SHP77 treated with DMSO at 0.1 percent for 48 hours (cell line): ENCODE measurements at places on chromosomes 6 and 20.

- DNase-seq, result no peak
Measured at GRCh38 chr20:59802018-59802417, 131.4 kb downstream of the SYCP2 start.

DNA sequence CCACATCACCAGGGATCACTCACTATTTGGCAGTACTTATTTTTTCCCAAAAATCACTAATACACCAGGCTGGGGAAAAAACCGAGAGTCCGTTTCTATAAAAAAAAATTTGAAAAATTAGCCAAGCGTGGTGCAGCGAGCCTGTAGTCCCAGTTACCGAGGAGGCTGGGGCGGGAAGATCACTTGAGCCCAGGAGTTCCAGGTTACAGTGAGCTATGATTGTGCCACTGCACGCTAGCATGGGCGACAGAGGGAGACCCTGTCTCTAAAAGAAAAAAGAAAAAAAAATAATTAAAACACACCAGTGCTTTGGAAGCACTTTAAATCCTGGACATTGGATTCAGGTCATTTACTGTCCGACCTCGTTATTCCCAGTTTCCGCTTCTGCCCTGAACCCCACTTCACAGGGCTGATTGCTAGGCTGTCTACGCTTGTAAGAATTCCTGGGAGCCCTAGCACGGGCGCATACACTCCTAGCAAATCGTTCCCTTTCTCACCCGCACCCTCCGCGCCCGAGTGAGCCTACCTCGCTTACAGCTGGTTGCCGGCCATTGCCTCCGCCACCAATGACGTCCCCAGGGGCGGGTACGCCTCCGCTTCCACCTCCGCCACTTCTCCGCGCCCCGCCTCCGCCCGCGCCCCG, at the start of gene TPMT:
TSS of gene TPMT (minus strand) at position 571 of the 643 bp plus-strand sequence. CDS start 5,950 bp downstream, outside the sequence.
- peak; percentile 84 for DNase-seq

DNA sequence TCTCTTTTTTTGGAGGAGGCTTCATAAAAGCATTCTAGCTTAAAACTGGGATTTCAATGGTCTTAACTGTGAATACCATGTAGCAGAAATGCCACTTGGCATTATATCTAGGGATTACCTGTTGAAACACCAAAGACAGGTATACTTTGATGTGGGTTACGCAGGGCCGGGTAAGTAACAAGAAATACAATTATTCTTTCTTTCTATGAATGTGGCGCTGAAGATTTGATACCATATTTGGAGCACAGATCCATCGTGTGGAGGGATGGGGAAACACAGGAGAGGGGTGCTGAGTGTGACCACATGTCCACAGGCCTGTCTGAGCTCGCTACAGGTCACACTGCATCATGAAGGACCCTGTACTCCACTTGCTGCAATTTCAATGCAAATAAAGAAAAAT, 257.8 kb downstream of the GMPR start:
- no peak for DNase-seq

DNA sequence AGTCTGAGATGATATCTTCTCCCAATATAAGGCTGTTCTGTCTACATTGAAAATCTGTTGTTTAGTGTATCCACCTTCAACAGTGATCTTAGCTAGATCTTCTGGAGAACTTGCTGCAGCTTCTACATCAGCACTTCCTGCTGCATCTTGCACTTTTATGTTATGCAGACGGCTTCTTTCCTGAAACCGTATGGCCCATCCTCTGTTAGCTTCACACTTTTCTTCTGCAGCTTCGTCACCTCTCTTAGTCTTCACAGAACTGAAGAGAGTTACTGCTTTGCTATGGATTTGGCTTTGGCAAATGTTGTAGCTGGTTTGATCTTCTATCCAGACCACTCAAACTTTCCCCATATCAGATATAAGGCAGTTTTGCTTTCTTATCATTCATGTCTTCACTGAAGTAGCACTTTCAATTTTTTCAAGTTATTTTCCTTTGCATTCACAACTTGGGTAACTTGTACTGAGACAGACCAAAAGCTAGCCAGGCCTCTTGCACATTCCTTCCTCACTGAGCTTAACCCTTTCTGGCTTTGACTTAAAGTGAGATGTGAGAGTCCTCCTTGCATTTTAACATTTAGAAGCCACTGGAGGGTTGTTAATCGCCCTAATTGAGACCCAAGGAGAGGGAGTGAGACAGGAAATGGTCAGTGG, 110.1 kb downstream of the PREP start:
- DNase-seq, result no peak

DNA sequence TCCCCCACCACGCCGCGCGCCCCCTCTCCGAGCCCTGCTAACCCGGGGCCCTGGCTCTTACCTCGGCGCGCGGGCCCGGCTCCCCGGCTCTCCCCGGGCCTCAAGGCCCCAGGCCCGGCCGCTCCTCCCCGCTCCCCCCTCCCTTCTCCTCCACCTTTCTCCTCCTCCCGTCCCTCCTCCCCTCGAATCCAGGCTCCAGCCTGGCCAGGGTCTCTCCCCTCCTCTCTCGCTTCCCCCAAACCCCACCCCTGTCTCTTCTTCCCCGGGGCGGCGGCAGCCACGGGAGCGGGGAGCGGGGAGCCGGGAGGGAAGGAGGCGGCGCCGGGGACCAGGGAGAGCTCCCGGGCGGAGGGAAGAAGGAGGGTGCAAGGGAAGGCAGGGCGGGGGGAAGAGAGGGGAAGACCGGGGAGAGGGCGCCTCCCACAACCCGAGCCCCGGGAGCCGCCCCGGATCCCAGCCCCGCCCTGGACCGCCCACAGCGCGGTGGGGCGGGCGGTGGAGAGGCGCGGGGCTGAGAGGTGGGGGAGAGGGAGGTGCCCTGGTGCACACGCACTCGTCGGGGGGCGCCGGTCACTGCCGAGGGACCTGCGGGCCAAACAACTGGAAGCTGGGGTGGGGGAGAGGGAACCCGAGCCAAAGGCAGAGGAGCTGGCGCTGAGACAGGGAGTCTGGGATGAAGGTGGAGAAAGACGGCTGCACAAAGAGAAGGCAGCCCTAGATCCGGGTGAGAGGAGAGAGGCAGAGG, at the start of gene GABBR1:
TSS of gene GABBR1 (minus strand) at position 395 of the 745 bp plus-strand sequence. CDS start 798 bp downstream, outside the sequence.
- DNase-seq, result no peak

DNA sequence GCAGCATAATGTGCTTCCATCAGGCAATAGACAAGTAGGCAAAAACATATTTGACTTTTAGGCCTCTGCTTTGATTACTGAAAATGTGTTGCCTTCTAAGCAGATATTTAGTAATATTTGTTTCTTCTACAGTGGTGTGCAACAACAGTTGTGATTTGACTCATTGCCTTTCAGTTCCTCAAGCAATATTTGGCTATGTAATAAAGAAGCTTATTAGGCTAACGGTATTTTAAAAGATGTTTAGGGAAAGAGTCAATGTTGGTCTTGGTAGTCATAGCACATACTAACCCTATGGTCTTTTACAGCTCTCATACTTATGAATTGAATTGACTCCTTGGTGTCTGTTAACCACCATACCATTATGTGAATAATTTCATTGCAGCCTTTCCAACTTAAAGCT, 124.1 kb downstream of the GRIK2 start:
- DNase-seq, result no peak

DNA sequence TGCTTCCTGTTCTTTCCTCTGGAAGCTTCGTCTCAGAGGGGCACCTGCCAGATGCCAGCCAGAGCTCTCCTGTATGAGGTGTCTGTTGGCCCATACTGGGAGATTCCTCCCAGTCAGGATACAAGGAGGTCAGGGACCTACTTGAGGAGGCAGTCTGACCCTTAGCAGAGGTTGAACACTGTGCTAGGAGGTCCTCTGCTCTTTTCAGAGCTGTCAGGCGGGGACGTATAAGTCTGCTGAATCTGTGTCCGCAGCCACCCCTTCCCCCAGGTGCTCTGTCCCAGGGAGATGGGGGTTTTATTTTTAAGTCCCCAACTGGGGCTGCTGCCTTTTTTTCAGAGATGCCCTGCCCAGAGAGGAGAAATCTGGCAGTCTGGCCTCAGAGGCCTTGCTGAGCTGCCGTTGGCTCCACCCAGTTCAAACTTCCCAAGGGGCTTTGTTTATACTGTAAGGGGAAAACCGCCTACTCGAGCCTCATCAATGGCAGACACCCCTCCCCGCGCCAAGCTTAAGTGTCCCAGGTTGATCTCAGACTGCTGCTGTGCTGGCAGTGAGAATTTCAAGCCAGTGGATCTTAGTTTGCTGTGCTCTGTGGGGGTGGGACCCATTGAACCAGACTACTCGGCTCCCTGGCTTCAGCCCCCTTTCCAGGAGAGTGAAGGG, 326.7 kb downstream of the BCKDHB start:
- no peak for DNase-seq

- no peak for DNase-seq
Measured at GRCh38 chr20:1334761-1335160, 5.8 kb upstream of the SDCBP2 start.

GRCh38 chr20:48550814-48551213, 277.0 kb downstream of the PREX1 start:
- DNase-seq, result no peak

DNA sequence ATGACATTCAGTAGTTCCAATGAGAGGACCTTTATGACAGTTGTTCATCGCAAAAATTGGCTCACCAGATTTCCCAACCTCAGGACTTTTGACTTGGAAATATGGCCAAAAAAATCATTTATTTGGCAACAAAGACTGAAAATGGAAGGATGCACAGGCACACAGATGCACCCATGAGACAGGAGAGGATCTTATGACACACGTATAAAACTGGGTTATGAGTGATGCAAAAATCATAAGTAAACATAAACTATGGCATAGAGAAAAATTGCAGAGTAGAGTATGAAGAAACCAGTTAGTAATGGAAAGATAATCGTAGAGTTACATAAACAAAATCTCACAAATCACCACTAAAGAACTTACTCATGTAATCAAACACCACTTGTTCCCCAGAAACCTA, 546.9 kb downstream of the ADGRB3 start:
- no peak for DNase-seq

DNA sequence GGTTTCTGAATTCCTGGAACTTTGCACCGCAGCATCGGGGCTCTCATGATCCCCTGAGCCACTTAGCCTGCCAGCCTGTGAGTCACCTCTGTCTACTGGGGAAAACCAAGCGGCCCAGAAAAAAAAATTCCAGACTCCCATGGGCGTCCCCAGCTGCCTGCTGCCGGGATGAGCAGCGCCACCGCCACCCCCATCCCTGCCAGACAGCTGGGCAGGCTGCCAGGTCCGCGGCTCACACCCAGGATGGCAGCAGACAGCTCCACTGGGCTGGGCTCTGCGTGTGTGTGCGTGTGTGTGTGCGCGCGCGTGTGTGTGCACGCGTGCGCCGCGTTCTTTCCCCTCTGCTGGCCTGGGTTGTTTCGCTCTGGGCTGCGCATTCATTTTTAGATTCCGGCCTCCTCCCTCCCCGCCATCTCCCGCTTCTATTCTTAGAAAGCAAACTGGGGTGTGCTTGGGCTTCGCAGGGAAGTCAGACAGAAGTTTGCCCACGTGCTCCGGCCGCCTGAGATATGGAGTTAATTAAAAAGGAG, 38.9 kb upstream of the PMEPA1 start:
- peak; percentile 85 for DNase-seq

GRCh38 chr20:47568019-47568418, 66.3 kb downstream of the NCOA3 start:
- peak; percentile 28 for DNase-seq

DNA sequence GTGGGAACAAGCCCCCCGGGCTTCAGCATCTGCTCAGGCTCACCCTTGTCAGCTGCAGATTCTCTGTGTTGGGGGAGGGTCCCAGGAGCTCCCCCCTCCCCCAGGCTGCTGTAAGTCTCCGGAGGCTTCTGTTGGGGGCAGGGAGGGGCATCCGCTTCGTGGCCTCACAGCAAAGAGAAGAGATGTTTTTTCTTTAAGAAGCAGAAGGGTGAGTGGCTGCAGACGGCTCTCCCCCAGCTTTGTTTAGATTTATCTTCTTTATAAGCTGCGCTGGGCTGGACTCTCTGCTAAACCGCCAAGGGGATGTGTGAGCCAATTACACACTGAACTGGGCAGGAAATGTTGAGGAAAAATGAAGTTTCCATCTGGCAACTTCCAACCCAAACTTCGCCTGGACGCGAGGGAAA, 48.7 kb upstream of the GATA5 start:
- no peak for DNase-seq

- no peak for DNase-seq
Measured at GRCh38 chr6:148068437-148069061, 274.1 kb upstream of the SASH1 start.

DNA sequence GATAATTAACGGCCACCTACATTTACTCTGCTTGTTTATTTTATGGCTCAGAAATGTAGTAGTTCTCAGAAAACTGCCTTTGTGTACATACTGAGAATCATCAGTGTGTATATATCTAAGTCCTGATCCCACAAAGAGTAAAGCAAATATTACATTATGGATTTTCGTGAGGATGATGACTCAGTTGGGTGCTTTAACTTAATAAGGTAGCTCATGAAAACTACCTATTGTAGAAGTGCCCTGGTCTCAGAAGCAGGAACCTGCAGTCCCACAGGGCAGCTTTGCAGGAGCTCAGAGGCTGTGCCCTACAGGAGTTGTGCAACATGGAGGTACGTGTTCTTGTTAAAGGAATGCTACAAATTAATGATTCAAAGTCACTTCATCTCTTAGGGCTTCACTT, 108.2 kb downstream of the PLG start:
- DNase-seq, result peak; percentile 29

GRCh38 chr20:24668384-24668702, 198.9 kb downstream of the SYNDIG1 start:
- no peak for DNase-seq

- no peak for DNase-seq
Measured at GRCh38 chr6:68069921-68070710, 565.0 kb upstream of the ADGRB3 start.

GRCh38 chr6:1586861-1587450, 22.8 kb upstream of the FOXC1 start:
- DNase-seq, result no peak

GRCh38 chr20:46883892-46884291, 10.8 kb upstream of the EYA2 start:
- no peak for DNase-seq

- DNase-seq, result no peak
Measured at GRCh38 chr20:50328222-50328979, 137.8 kb downstream of the CEBPB start.

- DNase-seq, result peak; percentile 70
Measured at GRCh38 chr20:22691369-22692118, 107.2 kb upstream of the FOXA2 start.

- DNase-seq, result no peak
Measured at GRCh38 chr6:93124006-93124632, 295.2 kb downstream of the EPHA7 start.

DNA sequence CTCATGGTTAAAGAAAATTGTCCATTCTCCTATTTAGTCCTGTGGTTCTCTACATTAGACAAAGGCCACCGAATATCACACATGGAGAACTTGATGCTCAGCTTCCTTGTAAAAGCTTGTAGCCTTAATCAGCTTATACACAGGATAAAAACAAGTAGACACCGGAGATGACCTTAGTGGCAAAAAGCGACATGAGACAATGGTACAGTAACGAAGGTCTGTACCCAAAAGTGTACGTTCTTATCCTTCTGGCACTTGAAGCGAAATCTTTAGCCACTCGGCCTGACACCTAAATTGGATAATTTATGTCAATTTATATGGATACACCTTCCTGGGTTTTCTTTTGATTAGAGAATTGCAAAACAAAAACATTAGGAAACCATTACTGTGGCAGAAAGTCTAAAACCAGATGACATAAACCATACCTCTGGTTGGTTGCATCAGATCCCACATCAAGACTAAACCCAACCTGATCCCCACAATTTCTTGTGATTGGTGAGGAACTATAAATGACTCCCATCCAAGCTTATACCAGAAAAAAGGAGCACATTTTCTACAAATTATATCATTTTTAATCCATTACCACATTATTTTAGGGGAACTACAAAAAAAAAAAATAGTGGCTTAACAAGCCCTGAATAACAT, 6.1 kb downstream of the RBM39 start:
- DNase-seq, result no peak
